Cerebellar nuclear complex (tissue), 1 donor: ENCODE measurements at places on chromosomes 7 and 10.
A peak's percentile ranks its signal among the peaks of the same experiment; 100 is the strongest.

- DNase-seq: no peak
Observed at GRCh38 chr10:123294886-123295285, 140.7 kb downstream of the BUB3 start.

DNA sequence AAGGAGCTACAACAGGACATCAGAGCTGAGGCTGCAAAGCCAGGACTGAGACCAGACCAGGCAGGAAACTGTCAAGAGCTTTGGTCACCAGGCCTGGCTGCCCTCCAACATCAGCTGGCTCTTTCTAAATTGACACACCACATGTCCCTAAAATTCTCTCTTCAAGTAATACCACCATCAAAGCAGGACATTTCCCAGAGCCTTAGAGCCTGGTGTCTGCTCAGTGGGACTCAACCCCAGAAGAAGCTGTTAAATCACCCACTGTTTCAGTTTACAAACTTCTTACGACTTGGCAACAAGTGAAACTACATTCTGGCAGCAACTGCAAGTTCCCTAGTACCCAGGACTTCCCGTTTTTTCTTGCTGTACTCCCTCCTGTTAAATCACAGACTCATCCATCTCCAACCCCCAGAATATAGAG is 3.8 kb upstream of the IL6 start:
- DNase-seq: no peak

DNA sequence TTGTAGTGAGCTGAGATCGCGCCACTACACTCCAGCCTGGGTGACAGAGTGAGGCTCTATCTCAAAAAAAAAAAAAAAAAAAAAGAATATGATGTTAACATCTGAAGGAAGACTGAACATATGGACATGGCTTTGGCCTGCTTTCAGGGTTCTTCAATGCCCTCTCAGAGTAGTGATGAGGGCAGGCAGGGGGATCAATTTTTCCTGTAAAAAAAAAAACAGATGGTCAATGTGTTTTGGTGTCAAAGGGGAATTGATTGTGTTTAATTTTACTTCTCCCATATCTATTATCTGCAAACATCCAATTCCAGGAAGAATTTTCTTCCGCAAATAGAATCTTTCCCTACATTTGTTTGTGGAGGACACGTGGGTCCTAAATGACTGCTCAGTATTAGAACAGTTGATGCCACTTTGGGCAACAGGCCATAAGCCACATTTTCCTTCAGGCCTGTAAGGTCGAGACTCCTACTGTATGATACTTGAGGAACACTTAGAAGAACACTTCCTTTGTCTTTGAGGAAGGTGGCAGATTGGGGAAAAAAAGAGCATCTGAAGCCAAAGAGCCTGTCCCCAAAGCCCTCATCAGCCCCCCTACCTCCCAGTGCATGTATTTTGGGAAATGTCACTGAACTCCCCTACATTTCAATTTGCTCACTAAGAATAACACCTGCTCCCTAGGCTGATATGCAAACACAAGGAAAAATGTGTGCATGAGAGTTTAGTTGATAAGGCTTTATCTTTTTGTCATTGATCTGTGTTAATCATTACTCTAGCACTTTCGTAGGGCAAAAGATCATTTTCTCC is 28.3 kb downstream of the MGAM2 start:
- no peak for DNase-seq

DNA sequence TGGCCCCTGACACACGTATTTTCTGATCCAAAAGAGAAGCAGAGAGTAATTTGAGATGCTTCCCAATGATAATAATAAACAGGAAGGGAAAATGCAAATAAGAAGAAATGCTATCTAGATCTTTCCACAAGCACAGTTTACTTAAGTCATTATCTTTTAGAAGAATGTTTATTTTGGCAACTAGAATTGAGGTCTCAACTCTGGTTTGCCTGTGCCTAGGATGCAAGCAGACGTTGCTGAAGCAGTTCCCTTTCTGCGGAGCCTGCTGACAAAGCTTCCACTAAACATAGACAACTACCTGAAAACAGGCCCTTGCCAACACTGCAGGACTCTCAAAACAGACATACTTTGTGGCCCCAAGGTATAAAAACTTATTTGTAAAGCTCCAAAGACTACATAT is 315.8 kb upstream of the POM121L12 start:
- DNase-seq: no peak

GRCh38 chr7:2225336-2225735 is 7.4 kb downstream of the MAD1L1 start:
- DNase-seq: no peak

DNA sequence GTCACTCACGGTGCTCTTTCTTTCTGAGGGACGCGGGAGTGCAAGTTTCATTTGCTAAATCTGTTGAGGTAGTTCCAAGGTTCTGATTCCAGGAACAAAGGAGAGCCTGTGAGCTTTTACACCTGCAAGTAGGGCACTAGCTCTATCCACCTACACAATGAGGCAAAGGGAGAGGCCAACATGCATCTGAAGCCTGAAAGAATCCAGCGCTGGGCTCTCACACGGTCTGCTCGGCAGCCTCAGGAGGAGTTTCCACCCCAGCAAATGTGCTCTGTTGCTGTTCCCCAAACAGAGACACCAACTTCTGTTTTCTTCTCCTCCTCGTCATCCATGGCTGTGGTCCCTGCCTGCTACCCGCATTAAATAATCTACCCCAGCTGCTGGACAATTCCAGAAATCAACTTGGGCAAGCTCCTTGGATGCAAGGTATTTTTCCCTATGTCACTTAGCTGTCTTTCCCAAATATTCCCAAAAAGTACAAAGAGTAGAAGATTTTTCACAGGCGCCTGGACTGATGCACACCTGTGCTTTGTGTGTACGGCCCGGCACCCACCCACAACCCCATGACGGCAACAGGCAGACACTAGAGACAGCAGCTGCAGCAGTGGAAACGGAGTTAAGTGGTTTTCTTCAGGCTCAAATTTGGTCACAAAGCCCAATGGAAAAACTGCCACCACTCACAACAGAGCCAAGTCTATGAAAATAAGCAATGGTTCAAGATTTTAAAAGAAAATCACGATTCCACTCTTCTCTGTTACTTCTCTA is 176.8 kb downstream of the ZMYND11 start:
- DNase-seq: no peak

DNA sequence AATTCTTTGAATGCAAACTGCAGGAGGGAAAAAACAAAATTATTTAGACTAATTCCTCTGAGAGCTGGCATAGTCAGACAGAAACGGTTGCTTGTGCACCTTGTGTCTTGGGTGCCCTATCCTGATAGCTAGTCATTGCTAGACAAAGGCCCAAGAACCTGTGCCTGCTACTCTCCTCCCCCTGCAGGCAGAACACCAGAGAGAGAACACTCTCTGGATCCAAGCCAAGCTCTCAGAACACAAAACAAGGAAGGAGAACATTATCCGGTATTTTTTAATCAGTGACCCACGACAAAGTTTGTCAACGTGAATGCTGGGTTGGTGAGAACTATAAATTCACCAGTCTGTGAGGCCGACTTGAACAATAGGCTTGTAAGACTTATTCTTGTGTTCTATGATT is 18.8 kb upstream of the PPP1R9A start:
- DNase-seq: no peak

GRCh38 chr10:104109908-104110662 is 11.9 kb upstream of the SFR1 start:
- DNase-seq: no peak

DNA sequence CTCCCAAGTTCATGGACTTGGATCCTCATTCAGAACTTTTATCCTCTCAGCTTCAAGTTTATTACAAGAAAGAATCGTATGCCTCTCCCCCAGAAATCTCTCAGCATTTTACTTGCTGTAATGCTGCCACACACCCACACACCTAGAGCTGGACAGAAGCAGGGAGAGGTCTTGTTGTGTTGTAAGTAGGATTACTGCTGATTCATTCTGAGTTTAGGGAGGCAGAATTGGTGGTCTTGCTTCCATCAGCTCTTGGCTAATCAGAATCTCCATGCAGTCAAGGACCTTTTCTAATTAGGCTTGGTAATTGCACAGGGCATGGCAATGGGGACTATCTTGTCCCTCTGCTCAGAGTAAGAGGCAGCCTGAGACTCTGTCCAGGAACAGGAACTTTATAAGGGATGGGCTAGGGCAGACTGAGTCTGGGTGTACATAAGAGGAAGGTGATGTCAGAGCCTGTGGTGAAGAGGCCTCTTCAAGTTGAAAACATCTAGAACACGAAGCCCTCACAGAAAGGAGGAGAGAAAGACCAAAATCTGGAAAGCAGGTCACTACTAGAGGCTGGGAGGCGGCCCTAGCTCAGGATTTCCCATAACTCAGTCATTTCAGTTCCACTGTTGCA is 7.0 kb upstream of the PTPRE start:
- DNase-seq: no peak

- DNase-seq: no peak
Observed at GRCh38 chr7:158322616-158323530, 264.8 kb downstream of the PTPRN2 start.

DNA sequence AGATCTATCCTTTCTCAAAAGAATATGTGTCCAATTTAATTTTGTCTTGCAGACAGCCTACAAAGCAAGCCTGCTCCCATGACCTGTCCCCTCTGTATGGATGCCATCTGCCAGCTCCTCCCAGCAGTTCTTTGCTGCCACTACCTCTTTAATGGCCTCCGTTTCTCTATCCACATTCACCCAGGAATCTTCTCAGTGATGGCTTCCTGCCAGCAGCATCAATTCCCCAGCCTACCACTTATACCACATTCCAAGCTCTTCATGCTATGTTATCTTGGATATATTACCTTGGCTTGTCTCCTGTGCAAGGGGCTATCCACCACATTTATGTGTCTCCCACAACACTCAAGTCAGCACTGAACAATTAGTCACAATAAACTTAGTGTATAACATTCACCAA is 133.2 kb downstream of the VPS50 start:
- no peak for DNase-seq

DNA sequence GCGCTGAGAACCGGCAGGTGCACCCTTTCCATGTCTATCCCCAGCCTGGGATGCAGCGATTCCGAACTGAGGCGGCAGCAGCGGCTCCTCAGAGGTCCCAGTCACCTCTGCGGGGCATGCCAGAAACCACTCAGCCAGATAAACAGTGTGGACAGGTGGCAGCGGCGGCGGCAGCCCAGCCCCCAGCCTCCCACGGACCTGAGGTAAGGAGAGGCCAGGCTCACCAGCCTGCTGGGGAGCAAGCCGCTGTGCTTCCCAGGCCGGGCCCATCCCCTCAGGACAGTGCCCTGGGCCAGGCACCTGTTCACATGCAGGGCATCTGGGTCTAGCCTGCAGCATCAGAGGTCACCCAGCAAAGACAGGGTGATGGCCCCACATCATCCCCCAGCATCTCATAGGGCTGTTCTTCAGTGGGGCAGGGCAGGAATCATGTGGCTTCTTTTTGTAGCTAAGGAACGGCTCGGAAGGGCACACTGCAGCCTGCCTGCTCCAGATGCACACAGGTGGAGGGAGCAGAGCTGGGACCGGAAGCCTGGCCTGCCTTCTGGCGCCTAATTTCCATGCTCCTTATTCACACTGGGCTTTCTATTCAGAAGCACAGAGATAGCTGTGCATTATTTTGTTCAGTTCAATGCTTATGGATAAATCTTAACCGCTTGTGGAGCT is 18.9 kb downstream of the BAG3 start:
- peak; percentile 67 for DNase-seq

- no peak for DNase-seq
Observed at GRCh38 chr10:60271319-60272040, 118.2 kb downstream of the ANK3 start.

DNA sequence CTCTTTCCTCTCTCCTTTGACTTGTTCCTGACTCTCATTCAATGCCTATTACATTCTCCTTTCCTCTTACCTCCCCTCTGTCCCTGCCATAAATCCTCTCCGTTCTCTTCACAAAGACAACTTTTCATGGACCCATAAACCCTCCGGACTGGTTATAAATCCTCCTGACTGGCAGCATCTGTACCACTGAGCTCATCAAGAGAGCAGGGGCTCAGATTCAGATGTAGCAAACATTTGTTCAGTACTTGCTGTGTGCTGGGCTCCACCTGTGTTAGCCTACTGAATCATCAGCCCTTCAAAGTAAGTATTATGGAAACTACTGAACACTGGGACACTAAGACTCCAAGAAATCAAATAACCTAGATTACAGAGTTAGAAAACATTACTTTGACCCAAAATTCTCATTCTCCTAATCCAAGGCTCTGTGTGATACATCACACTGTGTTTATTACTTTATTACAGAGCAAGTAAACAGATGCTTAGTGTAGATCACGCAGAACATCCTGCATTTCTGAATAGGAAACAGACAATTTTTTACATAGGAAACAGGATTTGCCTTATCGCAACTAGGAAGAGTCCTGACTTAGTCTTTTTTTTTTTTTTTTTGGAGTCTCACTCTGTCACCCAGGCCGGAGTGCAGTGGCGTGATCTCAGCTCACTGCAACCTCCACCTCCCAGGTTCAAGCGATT is 108.6 kb upstream of the PDE1C start:
- no peak for DNase-seq

GRCh38 chr7:64313740-64314491 is at the start of gene ZNF736:
Gene ZNF736, plus strand, starts transcription at chr7:64313961. Its CDS starts 190 bp downstream, at chr7:64314151.
- DNase-seq: peak; percentile 50

DNA sequence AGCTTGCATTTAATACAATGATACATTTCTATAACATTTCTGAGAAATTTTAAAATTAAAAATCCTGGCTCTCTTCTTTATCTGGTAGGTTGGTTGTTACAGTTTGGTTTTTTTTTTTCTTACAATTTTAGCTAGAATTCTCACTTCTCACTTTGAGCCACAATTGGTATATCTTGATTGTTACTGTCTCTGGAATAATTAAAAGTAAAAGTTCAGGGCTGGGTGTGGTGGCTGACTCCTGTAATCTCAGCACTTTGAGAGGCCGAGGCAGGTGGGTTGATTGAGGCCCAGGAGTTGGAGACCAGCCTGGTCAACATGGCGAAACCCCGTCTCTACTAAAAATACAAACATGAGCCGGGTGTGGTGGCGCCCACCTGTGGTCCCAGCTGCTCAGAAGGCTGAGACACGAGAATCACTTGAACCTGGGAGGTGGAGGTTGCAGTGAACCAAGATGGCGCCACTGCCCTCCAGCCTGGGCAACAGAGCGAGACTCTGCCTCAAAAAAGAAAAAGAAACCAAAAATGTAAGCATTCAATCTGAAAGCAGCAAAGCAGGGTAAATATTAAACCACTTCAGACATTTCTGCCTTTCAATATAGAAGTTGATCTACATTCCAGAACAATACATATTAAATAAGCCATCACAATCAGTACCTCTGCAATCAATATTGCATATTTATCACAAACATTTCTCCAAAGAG is 88.6 kb upstream of the PFKP start:
- DNase-seq: no peak

- no peak for DNase-seq
Observed at GRCh38 chr7:28178599-28178998, 2.0 kb downstream of the JAZF1 start.

DNA sequence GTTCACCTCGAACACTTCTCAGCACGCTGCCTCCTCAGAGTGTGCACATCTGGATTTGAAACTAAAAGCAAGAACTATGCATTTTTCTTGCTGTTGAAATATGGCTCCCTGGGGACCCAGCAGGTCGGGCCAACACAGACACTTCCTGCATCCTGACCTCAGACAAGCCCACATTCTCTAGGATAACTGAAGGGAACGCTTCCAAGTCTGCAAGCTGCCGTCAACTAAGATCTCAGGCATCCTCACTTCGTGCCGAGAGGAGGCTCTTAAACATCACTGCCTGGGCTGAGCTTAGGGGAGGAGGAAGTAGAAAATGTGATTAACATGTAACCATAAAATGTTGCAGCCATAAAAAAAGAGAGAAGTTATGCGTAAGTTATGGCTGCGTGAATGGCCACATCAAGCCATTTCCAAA is 65.5 kb downstream of the PYROXD2 start:
- DNase-seq: no peak
